DND-41 (cell line): ENCODE measurements at places on chromosomes 3 and 15.

DNA sequence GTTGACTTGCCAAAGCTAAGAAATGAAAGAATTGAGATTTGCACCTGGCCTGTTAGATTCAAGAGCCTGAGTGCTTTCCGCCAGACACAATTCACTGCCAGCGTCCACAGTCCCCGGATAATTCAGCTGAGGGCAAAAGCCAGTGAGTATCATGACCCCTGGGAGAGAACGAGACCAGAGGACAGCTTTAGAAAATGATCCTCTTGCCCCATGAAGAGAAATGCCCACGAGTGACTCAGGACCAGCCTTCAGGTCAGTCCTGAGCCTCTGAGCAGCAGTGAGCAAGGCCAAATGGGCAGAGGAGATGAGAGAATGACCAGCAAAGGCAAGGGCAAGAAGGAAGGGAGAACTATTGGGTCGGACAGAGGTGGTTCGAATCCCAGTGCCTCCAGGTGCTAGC, 273.5 kb downstream of the FAM43A start:
- DNase-seq: no peak
- no peak overlapping the region for H3K4me3 ChIP-seq
- peaks cover 10% of the 10 kb centered on the region for H3K27me3 ChIP-seq
- H3K27ac ChIP-seq: no peak overlapping the region

DNA sequence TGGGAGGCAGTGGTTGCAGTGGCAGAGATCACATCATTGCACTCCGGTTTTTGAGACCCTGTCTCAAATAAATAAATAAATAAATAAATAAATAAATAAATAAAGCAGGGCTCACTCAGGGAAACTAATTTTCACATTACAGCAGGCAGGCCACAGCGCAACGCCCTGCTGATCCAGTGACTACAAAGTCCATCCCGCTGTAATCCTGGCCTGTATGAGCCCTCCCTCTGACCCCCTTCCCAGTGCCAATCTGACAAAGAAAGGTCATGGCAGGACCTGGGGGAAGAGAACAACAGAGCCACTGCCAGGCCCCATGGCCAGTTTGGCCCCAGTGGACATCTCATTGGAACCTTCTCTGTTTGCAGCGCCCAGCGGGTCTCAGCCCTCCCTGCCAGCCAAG, 9.3 kb downstream of the SH3BP5 start:
- no peaks in the 10 kb centered on the region for H3K27me3 ChIP-seq
- H3K27ac ChIP-seq: no peak overlapping the region
- H3K4me3 ChIP-seq: no peak overlapping the region
- no peak for DNase-seq
- peaks cover 38% of the 10 kb centered on the region for H3K4me1 ChIP-seq

DNA sequence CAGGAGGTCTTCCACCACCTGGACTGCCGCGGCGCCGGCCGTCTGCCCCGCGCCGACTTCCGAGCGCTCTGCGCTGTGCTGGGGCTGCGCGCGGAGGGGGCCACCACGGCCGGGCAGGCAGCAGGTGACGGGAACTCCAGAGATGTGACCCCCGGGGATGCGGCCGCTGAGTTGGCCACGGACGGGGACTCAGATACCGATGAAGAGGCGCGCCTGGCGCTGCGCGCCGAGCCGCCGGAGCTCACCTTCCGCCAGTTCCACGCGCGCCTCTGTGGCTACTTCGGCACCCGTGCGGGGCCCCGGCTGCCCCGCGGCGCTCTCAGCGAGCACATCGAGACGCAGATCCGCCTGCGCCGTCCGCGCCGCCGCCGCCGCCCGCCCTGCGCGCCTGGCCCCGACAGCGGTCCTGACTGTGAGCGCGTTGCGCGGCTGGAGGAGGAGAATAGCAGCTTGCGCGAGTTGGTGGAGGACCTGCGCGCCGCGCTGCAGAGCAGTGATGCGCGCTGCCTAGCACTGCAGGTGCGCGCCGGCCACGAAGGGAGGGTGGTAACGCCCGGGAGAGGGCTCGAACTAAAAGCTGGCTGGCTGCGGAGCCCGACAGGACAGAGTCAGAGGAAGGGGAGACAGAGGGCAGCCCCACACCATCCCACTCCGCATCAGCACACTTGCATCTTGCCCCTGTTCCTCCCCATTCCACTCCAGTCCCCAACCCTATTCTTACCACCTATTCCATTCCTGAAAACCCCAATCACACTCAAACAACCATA, 885 bp downstream of the EFCC1 start:
- H3K4me3 ChIP-seq: no peak overlapping the region
- H3K27ac ChIP-seq: no peak overlapping the region
- no peaks in the 10 kb centered on the region for H3K27me3 ChIP-seq
- no peak for DNase-seq
- peaks cover 44% of the 10 kb centered on the region for H3K4me1 ChIP-seq

- H3K27me3 ChIP-seq: no peaks in the 10 kb centered on the region
- no peaks in the 10 kb centered on the region for H3K36me3 ChIP-seq
- no peak for DNase-seq
- H3K27ac ChIP-seq: no peak overlapping the region
Observed at GRCh38 chr15:65619626-65620290, 2.0 kb upstream of the SLC24A1 start.

DNA sequence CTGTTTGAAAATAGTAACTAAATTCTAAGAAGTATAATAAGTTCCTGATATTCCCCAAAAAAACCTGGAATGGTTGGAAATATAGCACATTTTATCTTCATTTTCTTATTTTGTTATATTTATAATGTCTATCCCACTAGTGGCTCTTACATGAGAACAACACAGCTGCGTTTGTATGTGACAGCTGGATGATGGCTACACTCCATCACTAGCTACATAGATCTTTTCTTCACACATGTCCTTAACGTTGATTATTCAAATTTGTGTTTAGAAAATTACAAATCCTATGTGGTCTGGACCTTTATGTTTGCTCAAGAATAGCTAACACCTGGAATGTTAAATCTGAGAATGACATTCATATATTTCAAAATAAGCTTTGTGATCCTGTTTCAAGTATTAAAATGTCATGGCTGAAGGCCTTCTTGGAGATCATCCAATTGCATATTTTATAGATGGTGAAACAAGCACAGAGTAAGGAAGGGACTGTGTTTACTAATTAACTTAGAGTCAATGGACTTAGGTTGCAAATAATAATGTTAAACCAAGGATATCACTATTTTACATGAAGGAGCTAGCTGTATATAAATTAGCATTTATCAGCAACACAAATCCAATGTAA, 60.8 kb downstream of the ATP13A5 start:
- H3K4me1 ChIP-seq: no peaks in the 10 kb centered on the region
- H3K36me3 ChIP-seq: no peaks in the 10 kb centered on the region
- no peak overlapping the region for H3K4me3 ChIP-seq
- no peak for DNase-seq
- H3K27ac ChIP-seq: no peak overlapping the region

DNA sequence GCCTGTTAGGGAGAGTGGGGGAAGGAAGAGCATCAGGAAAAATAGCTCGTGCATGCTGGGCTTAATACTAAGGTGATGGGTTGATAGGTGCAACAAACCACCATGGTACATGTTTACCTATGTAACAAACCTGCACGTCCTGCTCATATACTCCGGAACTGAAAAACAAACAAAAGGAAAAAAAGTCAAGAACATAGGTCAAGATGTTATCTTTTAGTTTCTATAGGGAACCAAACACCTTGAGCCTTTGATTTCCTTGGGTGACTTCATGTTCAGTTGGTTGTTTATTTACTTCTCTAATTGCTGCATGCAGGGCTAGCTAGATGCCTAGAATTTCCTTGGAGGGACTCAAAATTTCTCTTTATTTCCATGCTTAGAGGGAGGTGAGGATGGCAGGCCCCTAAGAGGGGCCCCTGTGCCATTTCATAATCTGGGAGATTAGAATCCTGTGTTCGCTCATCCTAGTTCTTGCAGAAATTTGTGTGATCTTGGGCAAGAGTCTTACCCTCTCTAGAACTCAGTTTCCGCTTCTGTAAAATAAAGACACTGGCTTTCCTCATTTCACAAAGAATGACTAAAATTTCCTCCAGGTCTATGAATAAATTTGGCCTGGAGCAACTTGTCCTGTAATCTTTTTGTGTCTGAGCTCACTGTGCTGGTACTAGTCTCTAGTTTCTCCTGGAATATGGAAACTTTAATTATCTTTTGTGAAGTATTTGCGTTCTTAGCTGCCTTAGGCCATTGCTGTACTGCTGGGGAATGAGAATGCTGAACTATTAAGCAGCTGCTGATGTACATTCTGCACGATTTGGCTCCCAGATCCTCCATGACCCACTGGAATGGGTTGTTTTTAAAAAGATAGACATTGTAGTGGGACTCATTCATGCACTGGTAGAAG, 457.5 kb downstream of the EDEM1 start:
- no peak overlapping the region for H3K4me3 ChIP-seq
- no peak for DNase-seq
- H3K4me1 ChIP-seq: no peaks in the 10 kb centered on the region
- H3K27ac ChIP-seq: no peak overlapping the region
- no peaks in the 10 kb centered on the region for H3K27me3 ChIP-seq
